PC-3 (cell line): ENCODE measurements at places on chromosomes 6 and 20. TPM values are rescaled to one million over a fixed set of nuclear protein-coding genes. Genes with fewer than 3 reads are reported as not detected.
A peak's percentile ranks its signal among the peaks of the same experiment; 100 is the strongest.

The NFATC2 gene
- 12.4 and 12.9 TPM in 2 replicates for total RNA-seq

The TMC2 gene
- not detected in 2 replicates for total RNA-seq

The AIF1 gene
- not detected in 2 replicates for total RNA-seq

The SPATS1 gene
- total RNA-seq, result not detected in 2 replicates

The PTK6 gene
- total RNA-seq, result 11.1 and 15.1 TPM in 2 replicates

The HLA-DRA gene
- not detected in 2 replicates for total RNA-seq

- H3K36me3 ChIP-seq, result no peaks in the 10 kb centered on the region
- no peak overlapping the region for H3K27ac ChIP-seq
- no peak overlapping the region for H3K4me3 ChIP-seq
- no peaks in the 10 kb centered on the region for H3K4me1 ChIP-seq
These were observed 870 bp downstream of the PAK5 start for GRCh38 chr20:9838035-9838377.

- no peak overlapping the region for H3K27ac ChIP-seq
- H3K27me3 ChIP-seq, result no peaks in the 10 kb centered on the region
- H3K4me1 ChIP-seq, result peaks cover 20% of the 10 kb centered on the region
- no peaks in the 10 kb centered on the region for H3K36me3 ChIP-seq
- no peak overlapping the region for H3K4me3 ChIP-seq
- DNase-seq, result no peak
These were observed 20.3 kb downstream of the PACSIN1 start for GRCh38 chr6:34486106-34486740.

- no peak overlapping the region for H3K4me3 ChIP-seq
- peak; percentile 88 for DNase-seq
- H3K4me1 ChIP-seq, result no peaks in the 10 kb centered on the region
These were observed 36.1 kb downstream of the GMDS start for GRCh38 chr6:2209226-2209809.

GRCh38 chr20:63363981-63364561, 2.9 kb upstream of the CHRNA4 start:
- H3K4me1 ChIP-seq, result no peaks in the 10 kb centered on the region
- DNase-seq, result no peak
- H3K27me3 ChIP-seq, result 0 out of 2 replicates have a peak, but pooled peaks cover 4% of the 10 kb centered on the region
- no peak overlapping the region for H3K4me3 ChIP-seq
- H3K27ac ChIP-seq, result no peak overlapping the region
- no peaks in the 10 kb centered on the region for H3K36me3 ChIP-seq

DNA sequence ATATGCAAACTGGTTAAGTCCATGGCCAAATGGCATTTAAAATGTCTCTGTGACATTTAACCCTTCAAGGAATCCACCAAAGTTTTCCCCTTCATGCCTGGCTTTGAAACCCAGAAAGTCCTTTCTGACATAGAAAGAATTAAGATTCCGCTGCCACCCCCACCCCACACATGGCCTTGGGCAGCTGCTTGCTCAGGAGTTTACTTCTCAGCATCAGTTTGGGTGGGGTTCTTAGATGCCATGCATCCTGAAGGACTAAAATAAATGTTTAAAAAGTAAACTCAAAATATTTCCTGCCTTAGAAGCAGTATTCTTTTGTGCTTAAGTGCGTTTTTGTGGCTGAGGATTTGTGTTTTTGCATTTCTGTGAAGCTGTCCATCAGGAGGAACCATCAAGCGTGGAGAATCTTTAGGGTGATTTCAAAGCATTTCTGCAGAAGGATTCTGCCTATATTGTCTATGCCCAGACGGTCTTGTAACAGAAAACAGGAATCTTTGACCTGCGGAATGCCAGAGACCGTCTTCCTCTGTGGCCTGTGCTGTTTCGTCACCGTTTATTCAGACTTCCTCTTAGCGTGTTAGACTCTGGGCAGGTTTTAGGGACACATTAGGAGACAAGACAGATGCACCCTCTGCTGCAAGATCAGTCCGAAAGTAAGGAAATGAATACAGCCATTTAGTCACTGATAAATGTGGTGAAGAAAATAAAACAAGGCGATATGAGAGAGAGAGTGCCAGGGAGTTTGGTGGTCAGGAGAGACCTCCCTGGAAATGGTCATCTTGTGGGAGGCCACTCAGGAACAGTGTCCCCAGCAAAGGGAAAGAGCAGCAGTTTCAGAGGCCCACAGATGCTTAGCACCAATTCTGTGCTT, 6.2 kb downstream of the DUSP22 start:
- no peaks in the 10 kb centered on the region for H3K36me3 ChIP-seq
- H3K4me3 ChIP-seq, result no peak overlapping the region
- no peaks in the 10 kb centered on the region for H3K27me3 ChIP-seq
- H3K27ac ChIP-seq, result no peak overlapping the region

DNA sequence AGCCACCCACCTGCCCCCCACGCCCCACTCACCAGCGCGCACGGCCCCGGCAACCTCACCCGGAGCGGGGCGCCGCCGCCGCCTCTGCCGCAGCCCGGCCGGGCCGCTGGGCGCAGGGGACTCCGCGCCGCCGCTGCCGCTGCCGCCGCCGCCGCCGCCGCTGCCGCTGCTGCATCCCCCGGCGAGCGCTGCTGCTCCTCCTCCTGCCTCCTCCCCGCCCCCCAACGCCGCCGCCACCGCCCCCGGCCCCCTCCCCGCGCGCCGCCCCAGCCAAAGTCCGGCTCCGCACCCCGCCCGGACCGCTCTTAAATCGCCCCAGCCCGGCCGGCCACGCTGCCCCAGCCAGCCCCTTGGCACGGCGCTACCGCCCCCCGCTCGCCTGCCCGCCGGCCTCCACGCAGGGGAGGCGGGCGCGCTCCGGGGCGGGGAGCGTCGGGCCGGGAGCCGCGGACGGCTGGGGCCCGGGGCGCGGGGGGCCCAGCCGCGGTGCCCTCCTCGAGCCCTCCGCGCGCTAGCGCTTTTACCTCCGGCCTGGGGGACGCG, at the start of gene SULF2:
TSS of gene SULF2 (minus strand) at position 171 of the 543 bp plus-strand sequence. CDS start 28,118 bp downstream, outside the sequence.
- H3K4me3 ChIP-seq, result peak within 1 kb of the TSS; percentile 96
- H3K27ac ChIP-seq, result peak within 1 kb of the TSS; percentile 87
- peaks cover 58% of the 10 kb centered on the region for H3K4me1 ChIP-seq
- H3K27me3 ChIP-seq, result no peaks in the 10 kb centered on the region
- peaks cover 16% of the 10 kb centered on the region for H3K36me3 ChIP-seq
- DNase-seq, result peak; percentile 50

DNA sequence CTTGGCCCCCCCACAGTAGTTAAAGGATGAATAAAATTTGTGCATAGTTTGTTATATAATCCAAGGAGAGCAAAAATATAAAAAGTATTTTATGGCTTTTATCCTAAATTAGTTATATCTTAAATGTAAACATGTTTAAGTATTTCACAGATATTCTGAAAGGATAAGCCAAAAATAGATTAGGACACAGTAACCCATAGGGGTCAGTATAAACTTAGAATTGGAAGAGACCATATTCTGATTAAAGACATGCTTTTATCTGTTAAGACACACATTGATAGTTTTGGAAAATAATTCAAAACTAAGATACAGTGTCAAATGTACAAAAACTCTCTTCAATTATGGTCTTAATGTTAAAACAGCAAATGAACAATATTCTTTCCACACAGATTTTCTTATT, 4.5 kb upstream of the SERINC1 start:
- H3K4me3 ChIP-seq, result no peak overlapping the region
- no peaks in the 10 kb centered on the region for H3K36me3 ChIP-seq
- no peak overlapping the region for H3K27ac ChIP-seq
- DNase-seq, result peak; percentile 58
- no peaks in the 10 kb centered on the region for H3K27me3 ChIP-seq
- H3K4me1 ChIP-seq, result no peaks in the 10 kb centered on the region

GRCh38 chr6:101716810-101717209, 323.3 kb downstream of the GRIK2 start:
- H3K27ac ChIP-seq, result no peak overlapping the region
- no peaks in the 10 kb centered on the region for H3K4me1 ChIP-seq
- no peaks in the 10 kb centered on the region for H3K27me3 ChIP-seq
- no peaks in the 10 kb centered on the region for H3K36me3 ChIP-seq

DNA sequence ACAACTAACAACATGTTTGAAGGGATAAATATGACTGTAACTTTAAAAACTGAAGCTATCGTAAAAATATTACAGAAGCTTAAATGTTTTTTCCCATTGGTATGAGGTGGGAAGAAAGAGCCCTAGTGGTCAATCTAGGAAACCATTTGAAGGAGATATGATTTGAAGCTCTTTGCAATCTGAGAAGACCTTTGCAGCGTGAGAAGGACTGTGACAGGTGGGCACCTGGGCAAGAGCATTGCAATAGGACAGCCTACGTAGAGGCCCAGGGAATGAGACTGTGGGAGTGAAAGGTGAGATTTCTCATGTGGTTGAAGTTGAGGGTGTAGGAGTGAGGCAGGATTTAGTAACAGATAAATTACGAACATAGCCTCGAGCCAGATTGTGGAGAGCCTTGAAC, 108.0 kb upstream of the PDE7B start:
- H3K4me1 ChIP-seq, result peaks cover 10% of the 10 kb centered on the region; the same call in 1 of the 2 replicates
- no peak for DNase-seq
- H3K36me3 ChIP-seq, result no peaks in the 10 kb centered on the region
- no peaks in the 10 kb centered on the region for H3K27me3 ChIP-seq
- no peak overlapping the region for H3K27ac ChIP-seq
- no peak overlapping the region for H3K4me3 ChIP-seq
